ENCODE measurements at places on chromosomes 4 and X.

DNA sequence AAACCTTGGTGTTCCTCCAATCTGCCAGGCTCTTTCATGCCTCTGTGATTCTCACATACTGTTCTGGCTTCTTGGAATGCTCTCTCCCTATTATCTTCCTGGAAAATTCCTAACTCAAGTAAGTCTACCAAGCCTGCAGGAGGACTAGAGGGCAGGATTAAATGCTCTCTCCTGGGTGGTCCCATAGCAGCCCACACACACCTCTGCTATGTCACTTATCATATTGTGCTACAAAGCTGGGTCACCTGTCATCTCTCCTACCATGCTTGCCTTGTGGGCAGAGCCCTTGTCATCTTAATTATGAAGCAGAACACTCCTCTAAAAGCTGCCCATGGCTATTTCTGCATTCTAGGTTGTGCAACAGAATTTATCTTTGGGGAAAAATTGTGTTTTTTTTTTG is 344.5 kb upstream of the NOCT start:
- DNase-seq, result no peak

DNA sequence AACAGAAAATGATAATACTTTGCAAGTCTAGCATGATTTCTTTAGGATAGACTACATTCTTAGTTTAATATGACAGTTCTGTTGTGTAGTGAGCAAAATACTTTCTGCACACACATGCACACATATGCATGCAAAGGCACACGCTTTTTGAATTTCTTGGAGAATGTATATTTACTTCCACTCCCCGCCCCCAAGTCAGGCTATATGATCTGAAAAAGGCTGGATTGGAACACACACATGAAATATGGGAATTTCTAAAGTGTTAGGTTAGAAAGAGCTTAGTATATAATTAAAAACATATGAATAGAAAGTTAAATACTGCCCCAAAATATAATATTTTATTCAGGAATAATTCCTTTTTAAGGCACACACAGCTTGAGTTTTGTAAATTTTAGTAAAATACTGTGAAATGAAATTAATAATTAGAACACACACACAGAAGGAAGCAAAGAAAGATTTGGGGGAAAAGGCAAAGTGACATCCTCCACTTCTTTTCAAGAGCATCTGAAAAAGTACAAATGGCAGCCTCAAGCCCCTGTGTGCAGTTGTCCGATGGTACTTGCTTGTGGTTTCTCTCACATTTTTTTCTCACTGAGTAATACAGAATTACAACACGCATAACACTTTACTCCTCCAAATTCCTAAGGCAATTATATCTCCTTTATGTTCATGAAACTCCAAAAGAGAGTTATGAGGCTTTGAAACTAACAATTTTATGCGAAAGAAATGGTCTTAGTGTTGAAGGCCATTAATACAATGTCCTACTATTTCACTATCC is 228.9 kb upstream of the ETNPPL start:
- no peak for DNase-seq

GRCh38 chrX:109855501-109855900 is 122.4 kb upstream of the ACSL4 start:
- DNase-seq, result no peak

DNA sequence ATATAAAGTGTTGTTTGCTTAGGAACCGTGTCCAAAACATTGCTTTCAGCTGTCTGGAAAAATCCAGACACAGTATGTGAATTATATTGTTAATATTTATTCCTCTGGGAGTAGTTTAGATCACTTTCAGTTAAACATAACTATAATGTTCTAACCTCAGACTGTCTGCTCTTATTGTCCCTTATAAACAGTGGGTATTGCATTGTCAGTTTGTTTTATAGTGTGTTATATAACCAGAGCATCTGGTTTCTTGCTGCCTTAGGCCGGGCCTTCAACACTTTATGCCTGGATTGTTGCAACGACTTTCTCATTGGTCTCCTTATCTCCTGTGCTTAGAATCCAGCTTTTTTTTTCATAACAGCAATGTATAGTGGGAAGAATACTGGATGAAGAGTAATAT is 26.4 kb downstream of the ATG4A start:
- DNase-seq, result no peak

DNA sequence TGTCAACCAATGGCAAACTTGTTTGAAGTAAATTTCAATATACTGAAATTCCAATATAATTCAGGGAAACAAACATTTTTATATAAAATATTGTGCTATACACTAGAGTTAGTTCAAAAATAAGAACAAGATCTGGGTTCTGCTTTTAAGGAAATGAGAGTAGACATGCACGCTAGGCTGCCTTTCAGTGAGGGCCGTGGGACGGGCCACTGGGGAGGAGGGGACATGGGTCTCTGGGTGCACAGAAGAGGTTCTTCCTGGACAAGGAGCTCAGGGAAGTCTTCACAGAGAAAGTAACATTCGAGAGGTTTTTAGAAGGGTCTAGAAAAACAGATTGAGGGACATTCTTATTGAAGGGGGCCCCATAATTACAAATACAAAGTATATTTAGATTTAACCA is 64.4 kb downstream of the SHROOM3 start:
- no peak for DNase-seq

DNA sequence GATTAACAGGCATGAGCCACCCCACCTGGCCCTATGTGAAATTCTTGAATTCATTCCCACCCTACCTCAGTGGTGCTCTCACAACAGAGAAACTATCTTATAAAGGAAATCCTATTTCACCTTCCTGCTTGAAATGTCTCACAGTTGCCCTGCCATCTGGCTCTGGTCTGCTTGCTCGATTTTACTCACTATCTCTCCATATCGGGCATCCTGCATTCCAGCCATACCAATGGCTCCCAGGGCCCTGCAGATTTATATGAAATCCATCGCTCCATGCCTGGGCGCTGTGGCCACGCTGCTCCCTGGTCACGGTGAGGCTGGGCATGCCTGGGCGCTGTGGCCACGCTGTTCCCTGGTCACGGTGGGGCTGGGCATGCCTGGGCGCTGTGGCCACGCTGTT is 15.8 kb downstream of the SORBS2 start:
- DNase-seq, result peak; percentile 36

DNA sequence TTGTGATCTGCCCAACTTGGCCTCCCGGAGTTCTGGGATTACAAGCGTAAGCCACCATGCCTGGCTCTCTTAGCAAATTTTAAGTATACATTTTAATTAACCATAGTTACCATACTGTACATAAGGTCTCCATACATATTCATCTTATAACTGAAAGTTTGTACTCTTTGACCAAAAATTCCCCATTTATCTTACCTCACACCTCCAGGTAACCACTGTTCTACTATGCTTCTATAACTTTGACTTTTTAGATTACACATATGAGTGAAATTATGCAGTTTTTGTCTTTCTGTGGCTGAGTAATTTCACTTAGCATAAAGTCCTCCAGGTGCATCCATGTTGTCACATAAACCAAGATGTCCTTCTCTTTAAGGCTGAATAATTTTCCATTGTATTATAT is 17.4 kb downstream of the C4orf51 start:
- no peak for DNase-seq

- no peak for DNase-seq
These were observed 29.6 kb downstream of the TLR10 start for GRCh38 chr4:38752941-38753806.

DNA sequence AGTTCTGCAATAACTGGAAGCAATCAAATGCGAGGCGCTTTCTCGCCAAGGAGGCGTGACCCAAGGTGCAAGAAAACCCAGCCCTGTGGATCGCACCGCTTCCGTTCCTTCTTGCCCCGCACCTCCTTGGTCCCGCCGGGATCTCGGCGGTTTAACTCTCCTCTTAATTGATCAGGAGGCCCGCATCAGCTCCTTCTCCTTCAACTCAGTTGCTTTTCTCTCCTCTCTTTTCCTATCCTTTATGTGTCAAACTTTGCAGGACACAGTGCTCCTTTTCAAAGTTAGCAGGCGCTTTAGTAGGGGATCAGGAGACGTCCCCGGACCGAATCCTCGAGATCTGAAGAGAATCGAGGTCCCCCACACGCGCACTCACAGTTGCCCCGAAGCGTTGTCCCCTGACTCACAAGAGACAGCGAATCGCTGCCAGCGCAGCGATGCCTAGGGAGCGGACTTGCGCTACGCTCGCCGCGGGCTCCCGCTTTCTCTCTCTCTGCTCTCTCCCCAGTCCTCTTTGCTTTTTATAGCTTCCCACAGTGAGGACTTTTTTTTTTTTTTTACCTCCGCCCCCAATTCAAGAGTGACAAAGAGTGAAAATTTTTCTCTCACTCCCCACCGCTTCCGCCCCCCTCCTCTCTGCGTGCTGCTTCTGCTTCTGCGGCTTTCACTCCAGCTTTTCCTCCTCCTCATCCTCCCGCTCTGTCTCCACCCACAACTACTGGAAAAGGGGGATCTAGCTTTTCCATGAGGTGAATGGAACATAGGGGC is at the start of gene DKK2:
Gene DKK2 (minus strand): TSS at position 495 of the 765 bp plus-strand sequence. CDS start 722 bp downstream, outside the sequence.
- DNase-seq, result no peak

- no peak for DNase-seq
These were observed 80.1 kb downstream of the TMEM131L start for GRCh38 chr4:153546280-153546679.

DNA sequence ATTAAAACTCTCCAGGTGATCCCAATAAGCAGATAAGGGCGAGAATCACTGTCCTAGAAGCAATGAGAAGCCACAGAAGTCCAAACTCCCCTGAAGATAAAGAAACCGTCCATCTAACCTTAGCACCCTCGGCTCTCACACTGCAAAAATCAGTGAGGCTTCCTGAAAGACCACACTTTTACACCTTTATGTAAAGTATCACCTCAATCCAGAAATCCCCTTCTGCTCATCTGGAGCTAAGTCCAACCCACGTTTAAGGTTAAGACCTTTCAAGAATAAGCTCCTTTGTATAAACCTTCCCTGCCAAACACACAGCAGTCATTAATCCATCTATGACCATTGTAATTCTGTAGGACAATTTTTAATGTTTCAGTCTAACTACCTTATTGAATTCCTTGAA is 41.7 kb downstream of the LIN54 start:
- DNase-seq, result no peak

GRCh38 chr4:52751487-52751911 is 274 bp upstream of the ERVMER34-1 start:
- peak; percentile 50 for DNase-seq

DNA sequence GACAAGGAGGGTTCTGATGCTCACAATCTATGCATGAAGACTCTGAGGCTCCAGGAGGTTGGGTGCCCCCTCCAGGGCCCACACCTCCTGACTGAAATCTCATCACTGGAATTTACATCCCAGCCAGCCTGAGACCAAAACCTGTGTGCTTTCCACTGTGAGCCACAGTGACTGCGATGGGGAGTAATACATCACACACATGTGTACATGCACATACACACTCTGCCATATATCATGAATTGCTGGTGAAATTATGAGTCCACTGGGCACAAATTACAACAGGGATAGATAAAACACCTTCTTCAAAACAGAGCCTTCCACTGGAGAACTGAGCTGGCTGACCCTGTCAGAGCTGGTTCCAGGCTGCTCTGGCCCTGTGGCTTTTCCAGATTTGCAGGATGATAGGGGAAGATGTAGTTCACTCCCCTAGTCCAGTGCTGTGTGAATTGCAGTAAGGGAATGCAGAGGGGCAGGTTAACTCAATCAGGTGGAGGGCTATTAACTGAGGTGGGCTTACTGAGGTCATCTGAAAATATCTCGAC is 35.8 kb upstream of the MSX1 start:
- DNase-seq, result no peak

DNA sequence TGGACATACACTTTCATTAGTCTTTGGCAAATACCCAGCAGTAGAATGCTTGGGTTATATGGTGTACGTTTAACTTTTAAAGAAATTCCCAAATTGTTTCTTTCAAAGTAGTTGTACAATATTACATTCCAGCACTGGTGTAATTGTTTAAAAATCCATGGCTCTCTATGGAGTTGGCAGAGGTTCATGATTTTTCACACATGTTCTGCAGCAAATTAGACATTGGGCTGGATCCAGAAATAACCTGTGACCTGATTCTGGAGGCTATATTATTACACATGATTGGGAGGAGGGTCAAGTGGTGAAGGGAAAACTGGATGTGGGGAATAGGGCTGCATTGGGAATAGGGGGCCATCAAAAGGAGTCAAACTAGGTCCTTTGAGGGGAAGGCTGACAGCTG is 41.9 kb downstream of the MAMLD1 start:
- no peak for DNase-seq

GRCh38 chr4:164384416-164384815 is 369.5 kb upstream of the SMIM31 start:
- DNase-seq, result no peak

- no peak for DNase-seq
These were observed 58.9 kb downstream of the NAF1 start for GRCh38 chr4:163107754-163108153.

- DNase-seq, result no peak
These were observed 432.2 kb downstream of the RPA4 start for GRCh38 chrX:97315939-97316338.

DNA sequence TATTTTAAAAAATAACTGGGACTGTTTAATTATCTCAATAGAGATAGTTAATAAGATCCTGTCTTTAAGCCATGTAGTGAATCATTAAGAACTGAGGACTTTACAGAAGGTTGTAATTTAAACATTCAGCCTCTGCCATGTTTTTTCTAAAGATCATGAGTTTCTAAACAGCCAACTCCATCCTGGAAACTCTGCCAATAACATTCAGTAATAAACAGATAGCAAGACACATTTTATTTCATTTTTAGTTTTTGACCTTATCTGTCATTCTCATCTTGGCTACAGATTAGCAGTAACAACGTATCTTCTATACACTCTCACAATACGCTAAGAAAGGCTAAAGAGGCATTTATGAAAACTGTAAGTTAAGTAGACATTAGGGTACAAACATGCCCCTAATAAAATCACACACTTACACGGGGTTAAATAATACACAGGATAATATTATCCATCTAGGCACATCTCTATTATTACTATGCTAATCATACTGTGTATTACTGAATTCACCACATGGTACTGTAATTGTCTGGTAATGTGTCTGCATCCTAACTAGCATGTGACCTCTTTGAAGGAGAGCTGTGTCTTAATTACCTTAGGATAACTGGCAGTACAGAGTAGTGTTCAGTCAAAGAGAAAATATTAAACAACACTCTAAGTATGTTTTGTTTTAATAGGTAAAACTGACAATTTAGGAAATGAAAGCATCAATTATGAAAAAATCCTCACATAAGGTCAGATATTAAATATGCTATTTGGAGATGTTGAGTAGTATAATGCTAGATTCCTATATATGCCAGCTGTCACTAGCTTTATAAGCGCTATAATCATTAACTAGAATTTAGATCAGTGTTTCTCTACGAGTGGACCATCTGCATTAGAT is 122.4 kb upstream of the NAP1L5 start:
- DNase-seq, result no peak

DNA sequence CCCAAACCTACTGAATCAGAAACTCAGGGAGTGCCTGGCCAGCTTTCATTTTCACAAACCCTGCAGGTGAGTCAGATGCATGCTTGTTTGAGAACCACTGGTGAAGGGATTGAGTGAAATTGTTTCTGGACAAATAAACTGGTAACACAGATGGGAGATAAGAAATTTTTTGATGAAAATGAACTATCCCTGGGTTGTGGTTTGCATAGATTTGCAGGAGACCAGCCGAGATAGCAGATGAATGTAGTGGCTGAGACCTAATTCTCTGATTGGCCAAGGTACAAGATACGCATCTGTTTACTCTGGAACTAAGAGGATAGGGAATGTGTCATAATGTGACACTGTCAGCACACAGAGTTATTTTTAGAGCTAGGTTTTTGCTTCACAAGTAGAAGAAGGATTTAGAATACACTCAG is 117.8 kb upstream of the NOCT start:
- DNase-seq, result no peak

GRCh38 chrX:24703185-24703494 is 9.4 kb downstream of the POLA1 start:
- no peak for DNase-seq

Data from 8988T (cell line).